ENCODE measurements at places on chromosomes 1 and 21.

- no peak for DNase-seq
Measured at GRCh38 chr1:30757352-30758120, at the start of gene LAPTM5. TSS of gene LAPTM5 (minus strand) at chr1:30757774. CDS start at chr1:30757745, 29 bp downstream.

DNA sequence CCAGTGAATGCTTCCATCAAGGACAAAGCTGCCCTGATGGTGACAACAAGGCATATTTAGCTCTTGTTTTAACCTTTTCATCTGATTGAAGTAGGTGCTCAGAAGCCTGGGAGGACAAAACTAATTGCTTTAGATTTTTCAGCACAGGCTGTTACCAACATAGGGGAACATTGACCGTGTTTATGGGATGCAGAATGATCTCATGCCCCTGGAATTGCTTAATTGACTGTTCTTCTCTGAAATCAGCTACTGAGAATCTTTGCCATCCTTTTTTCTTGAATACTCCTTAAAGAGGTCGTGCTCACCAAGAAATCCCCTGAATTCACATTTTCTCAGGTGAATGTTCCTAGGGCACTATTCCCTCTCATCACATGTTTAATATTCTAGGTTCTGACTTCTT is 95.9 kb upstream of the CCDC190 start:
- DNase-seq = no peak

- no peak for DNase-seq
Measured at GRCh38 chr1:218846181-218846580, 327.5 kb upstream of the LYPLAL1 start.

GRCh38 chr1:235841938-235842545 is 24.7 kb downstream of the LYST start:
- no peak for DNase-seq

DNA sequence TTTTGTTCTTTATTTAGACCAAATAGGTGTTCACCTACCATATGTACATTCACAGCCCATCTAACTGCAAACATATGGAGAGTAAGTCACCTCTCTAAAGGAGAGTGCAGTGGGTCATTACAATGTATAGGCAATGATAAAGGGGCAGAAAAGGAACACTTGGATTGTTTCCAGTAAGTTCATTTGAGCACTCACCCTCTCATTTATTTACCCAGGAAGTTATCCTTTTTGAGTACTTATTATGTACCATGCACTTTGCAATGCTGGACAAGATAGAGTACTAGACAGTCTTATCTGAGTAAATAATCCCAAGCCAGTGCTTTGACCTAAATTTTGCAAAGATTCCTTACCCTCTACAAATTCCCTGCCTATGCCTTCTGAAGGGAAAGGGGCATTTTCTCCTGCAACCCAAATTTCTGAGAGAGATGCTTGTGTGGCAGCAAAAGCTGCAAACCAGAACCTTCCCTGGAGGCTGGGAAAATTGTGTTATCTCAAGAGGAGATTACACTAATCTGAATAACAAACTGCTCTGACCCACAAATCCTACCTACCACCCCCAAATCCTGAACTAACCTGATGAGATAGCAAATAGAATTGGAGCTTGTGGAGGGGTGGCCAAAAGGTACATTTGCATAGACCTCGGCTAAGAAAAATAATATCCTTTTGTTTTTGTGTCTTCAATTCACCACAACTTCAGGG is 18.6 kb upstream of the RGS8 start:
- no peak for DNase-seq

GRCh38 chr1:153474347-153474746 is 13.9 kb upstream of the S100A7 start:
- DNase-seq = no peak

- DNase-seq = no peak
Measured at GRCh38 chr1:240031009-240031408, 60.7 kb upstream of the FMN2 start.

GRCh38 chr1:18142969-18143368 is 35.4 kb downstream of the IGSF21 start:
- no peak for DNase-seq

- DNase-seq = no peak
Measured at GRCh38 chr1:62089570-62089969, 105.1 kb upstream of the L1TD1 start.

Measured in stimulated activated CD8-positive, alpha-beta memory T cell treated with anti-CD3 and anti-CD28 coated beads, Interleukin-2, amount 100 ng/mL, for 1 hour (primary cell).